Lung microvascular endothelial cell (primary cell): ENCODE measurements at places on chromosomes 11 and 22.

GRCh38 chr11:78420796-78421209 is 3.2 kb upstream of the GAB2 start:
- DNase-seq = peak; percentile 76

GRCh38 chr11:35141071-35141470 is 2.1 kb downstream of the CD44 start:
- DNase-seq = peak; percentile 45

DNA sequence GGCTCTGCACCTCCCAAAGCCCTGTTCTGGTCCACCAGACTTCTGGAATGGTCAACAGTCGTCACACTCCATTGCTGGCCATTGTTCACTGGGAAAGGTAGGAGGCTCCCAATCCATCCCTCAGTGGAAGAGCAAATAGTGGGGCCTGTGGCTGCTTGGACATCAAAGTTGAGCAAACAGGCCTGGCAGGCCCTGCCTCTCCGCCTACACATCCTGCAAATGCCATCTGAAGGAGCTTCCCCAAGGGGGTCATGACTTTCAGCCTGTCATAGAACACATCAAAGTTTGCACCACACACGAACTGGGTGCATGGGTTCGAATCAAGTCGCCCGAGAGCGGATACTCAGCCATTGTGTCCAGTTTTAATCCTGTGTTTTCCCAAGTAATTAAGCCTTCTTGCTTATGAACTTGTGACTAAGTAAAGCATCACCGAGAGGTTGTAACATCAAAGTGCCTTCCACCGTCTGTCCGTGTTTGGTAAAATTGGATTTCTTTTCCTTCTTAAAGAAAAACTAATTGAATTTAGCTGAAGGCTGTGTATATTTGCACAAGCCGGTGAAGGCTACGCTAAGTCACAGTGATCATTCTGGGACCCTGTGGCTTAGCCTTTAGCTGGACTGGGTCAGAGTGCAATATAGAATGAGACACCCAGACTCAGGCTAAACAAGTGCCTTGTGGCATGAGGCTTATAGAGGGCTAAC is 36.1 kb downstream of the CLPB start:
- DNase-seq = no peak

DNA sequence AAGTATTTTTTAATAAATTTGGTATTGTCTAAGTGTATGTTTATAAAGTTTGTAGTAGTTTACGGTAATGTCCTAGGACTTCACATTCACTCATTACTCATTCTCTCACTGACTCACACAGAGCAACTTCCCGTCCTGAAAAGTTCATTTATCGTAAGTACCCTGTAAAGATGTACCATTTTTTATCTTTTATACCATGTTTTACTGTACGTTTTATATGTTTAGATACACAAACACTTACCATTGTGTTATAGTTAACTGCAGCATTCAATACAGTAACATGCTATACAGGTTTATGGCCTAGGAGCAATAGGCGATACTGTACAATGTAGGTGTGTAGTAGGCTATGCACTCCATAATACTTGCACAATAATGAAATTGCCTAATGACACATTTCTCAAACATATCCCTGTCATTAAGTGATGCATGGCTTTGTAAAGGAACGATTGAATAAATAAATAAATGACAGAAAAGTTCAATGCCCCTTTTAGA is 12.5 kb upstream of the CARD18 start:
- DNase-seq = peak; percentile 79

GRCh38 chr11:70578831-70579230 is 180.5 kb downstream of the CTTN start:
- no peak for DNase-seq

DNA sequence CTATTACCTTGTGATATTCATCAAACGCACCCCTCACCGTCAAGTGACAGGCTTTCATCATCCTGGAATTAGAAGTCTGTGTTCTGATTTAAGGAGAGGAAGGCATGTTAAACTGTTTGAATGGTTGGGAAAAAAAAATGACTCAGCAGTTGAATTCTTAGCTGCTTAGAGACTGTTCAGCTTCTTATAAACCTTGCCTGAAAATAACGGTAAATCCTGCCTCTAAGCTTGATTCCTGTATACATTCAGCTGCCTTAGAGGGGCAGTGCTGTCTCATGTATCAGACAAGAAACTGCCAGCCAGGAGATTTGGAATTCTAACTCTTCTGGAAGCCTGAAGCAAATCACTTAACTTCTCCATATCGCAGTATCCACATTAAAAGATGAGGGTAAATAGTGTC is 437.4 kb downstream of the JRKL start:
- DNase-seq = no peak

GRCh38 chr11:76856571-76856970 is 4.1 kb upstream of the ACER3 start:
- no peak for DNase-seq

- DNase-seq = no peak
These were observed 1618.5 kb upstream of the TENM4 start for GRCh38 chr11:81059356-81059755.

DNA sequence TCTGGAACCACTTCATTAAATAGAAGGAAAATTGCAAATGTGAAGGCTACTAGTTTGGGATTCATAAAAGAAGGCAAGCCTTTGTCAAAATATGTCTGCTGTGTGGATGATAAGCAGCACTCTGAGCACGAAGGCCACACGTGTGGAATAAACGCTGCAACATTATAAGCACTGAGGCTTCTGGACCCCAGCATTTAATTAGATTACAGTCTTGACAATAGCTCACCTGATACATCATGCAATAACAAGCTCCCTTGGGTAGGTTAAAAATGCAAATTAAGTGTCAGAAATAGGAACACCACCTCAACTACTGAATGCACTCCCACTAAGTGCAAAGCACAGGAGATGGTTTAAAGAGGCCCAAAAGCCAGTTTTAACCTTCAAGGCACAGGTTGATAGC is 179.3 kb downstream of the LARGE1 start:
- DNase-seq = no peak

DNA sequence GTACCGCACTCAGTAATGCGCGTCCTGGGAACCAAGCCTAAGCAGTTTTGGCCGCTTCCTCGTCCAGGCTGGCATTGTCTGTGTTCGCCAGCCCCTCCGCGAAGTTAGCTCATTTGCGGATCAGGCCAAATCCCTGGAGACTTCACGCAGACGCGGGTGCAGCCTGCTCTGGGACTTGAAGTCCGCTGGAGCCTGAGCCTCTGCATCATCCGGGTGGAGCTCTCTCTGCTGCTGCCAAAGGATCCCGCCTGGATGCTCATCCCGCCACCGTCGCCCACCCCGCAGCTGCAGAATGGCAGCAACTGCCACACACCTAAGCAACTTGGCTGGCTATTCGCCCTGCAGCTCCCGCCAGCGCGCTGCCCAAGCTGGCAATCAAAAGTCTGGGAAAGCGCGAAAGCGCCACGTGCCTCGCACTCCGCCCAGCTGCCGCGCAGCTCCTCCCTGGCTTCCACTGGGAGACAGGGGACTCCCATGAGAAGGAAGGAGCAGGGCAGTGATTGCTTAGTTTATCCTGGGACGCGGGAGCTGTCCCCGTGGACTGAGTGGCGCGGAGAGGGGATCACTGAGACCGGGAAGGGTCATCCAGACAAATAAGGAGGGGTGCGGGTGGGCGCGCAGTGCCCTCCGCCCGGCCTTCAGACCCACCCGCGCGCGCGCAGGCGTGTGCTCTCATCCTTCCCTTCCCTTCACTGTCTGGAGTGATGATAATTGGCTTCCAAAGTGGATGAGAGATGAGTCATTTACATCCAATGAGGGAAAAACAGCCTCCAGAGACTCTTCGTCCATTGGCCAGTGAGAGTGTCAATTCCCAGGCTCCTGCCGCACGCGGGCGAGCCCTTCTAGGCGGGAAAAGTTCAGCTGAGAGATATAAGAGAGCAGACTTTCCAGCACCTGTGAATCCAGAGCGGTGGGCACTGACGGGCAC is 23.2 kb upstream of the GLYATL1B start:
- DNase-seq = no peak

DNA sequence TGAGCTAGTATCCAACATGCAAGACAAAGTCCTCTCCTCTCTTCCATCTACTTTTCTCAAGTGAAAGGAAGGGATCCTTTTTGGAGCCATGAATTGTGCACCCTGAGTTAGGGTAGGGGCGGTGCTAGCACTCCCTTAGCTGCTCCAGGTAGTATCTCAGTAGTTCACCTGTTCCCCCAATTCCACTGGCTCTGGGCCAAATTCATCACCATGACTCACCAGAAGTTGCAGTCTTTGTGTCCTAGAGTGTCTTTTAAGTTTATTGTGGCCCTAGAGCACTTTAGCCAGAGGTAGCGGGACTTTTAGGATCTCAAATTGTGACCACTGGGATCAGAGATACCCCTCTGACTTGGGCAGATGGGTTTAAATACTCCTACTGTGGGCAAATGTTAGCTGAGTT is 398.6 kb upstream of the ANO5 start:
- DNase-seq = no peak

DNA sequence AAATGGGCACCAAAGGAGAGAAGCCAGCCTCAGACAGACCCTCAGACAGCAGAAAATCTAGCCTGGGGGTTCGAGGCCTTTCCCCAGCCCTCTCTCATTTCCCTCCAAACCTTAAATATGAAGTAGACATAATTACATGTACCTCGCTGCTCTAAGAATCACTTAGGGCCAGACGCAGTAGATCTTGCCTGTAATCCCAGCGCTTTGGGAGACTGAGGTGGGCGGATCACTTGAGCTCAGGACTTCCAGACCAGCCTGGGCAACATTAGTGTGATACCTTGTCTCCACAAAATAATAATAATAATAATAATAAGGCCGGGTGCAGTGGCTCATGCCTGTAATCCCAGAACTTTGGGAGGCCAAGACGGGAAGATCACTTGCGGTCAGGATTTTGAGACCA is 52.1 kb upstream of the WNT7B start:
- DNase-seq = no peak

DNA sequence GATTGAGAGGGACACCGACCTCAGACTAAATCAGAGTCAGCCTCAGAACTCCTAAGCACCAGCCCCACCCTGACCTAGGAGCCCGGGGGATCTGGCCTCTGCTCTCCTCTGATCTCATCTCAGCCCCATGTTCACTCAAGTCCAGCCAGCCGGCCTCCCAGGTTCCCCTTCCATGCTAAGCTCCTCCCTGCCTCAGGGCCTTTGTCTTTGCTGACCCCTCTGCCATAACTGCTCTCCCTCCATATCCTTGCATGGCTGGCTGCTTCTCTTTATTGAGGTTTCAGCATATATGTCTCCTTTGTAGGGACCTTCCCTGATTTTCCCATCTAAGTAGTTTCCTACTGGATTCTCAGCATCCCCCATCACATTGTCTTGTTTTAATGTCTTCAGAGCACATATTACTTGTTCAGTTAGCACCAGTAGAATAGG is 780 bp upstream of the SLC15A3 start:
- no peak for DNase-seq

- no peak for DNase-seq
These were observed 52.3 kb downstream of the RTL6 start for GRCh38 chr22:44445731-44446130.

DNA sequence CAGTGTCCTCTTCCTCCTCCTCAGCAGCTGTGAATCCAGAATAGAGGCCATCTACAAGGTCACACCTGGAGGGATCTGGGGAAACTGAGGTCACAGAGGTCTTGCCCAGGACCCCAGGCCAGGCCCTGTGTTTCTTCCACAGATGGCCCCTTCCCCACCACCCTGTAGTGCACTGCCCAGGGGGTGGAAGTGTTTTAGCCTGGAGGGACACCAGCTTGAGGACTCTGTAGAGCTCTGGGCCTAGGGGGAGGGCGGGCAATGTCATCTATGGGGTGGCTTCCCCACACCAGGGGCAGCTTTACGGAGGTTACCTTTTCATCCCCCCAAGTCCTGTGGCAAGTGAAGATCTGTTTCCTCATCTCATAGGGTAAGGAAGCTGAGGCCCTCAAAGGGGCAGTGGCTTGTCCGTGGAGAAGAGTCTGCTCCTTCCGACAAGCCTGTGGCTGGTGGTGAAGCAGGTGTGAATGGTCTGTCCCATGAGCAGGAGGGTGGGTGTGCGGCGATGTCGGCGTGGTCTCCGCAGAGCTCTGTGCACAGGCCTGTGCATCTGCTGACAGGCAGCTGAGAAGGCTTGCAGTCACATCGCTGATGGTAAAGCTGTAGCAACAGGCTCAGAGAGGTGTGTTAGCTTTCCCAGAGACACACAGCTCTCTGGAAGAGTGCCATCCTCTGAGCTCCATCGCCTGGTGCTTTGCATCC is 74.1 kb upstream of the WNT7B start:
- DNase-seq = no peak

- no peak for DNase-seq
These were observed 8.2 kb downstream of the PDGFB start for GRCh38 chr22:39236321-39237317.

DNA sequence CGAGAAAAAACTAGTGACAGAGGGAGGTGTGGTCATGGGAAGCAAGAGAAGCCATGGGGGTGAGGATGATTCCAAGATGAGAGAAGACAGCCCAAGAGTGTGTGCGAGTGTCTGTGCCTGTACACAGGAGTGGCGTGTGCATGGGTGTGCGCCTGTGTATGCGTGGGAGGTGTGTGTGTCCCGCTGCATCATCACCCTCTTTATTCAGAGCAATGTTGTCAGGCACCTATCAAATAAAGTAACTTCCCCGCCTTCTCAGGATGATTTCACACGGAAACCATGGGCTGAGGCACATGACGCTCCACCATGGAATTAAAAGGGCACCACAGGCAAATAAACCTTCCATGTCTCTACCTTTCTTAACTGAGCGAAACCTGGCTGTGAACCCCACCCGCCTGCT is 24.6 kb downstream of the MS4A10 start:
- DNase-seq = no peak

DNA sequence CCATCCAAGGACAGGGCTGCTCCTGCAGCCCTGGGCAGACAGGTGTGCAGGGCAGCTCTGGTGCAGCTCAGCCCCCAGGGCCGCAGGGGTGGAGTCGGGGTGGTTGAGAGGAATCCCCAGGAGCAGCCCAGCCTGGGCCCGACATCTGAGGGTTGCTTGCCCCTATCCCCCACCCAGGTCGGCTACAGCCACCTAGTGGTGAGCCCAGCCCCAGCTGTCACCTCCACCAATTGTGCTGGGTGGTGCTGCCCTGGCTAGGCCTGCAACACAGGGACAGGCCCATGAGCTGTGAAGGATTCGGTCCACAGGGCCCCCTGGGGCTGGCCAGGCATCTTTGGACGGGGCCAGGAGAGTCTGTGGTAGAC is 29.6 kb downstream of the RTN4R start:
- peak; percentile 30 for DNase-seq

GRCh38 chr22:49360746-49361145 is 466.9 kb downstream of the BRD1 start:
- no peak for DNase-seq

GRCh38 chr22:24521791-24522245 is 26.7 kb downstream of the UPB1 start:
- DNase-seq = peak; percentile 83

GRCh38 chr11:32168924-32169323 is 78.0 kb downstream of the RCN1 start:
- no peak for DNase-seq

DNA sequence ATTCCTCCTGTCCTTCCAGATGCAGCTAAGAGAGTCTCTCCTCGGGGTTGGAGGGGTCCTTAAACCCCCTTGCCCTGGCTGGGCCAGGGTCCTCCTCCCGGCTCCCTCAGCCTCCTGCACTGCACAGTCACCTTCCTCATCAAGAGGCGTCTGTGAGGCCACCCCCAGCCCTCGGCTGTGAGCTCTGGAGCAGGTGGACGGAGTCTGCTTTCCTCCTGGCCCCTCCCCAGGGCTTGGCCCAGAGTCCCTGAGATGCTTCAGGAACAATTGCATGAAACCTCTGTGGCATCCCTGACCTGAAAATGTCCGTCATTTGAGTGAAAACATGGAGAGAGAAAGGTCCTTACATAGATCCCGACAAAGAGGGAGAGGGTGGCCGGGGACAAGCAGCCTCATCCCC is 6.7 kb upstream of the FGF3 start:
- no peak for DNase-seq

- no peak for DNase-seq
These were observed 178.7 kb upstream of the POU2AF2 start for GRCh38 chr11:111066846-111067245.
